ENCODE measurements at places on chromosomes 3 and 15. TPM values are rescaled to one million over a fixed set of nuclear protein-coding genes. Genes with fewer than 3 reads are reported as not detected.

CATSPER2 gene
- 1.5 TPM for total RNA-seq

GOLGA8K gene
- total RNA-seq, result not detected

RBP2 gene
- not detected for total RNA-seq

VWA5B2 gene
- not detected for total RNA-seq

PLAAT1 gene
- 5.0 TPM for total RNA-seq

DNA sequence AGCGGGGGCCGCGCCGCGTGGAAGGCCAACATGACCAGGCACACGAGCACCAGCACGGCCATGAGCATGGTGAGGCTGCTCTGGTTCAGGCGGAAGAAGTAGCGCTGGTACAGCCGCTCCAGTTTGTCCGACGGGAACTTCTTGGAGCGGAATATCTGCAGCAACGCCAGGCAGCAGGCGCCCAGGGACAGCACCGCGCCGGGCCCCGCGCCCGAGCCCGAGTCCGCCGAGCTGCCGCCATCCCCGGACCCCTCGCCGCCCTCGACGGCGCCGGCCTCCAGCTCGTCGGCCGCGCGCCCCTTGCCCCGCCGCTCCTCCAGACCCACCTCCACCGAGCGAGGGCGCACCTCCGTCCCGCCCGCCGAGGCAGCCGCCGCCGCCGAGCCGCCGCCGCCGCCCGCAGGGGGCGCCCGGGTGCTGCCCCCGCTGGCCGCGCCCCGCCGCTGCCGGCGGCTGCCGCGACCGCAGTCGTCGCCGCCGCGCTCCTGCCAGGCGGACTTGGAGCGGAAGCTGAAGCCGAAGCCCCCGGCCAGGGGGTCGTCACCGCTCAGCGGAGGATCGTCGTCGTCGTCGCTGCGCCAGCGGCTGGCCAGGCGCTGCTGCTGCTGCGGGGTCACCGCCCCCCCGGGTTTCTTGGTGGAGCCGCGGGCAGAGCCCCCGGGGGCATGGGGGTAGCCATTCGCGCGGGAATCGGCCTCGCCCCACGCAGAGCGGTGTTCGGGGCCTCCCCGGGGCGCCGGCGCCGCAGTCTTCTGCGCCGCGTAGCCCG lies 957 bp downstream of the ADCY5 start:
- H3K36me3 ChIP-seq, result no peaks in the 10 kb centered on the region
- H3K27me3 ChIP-seq, result peaks cover 87% of the 10 kb centered on the region
- peak overlapping the region; percentile 85 for H3K4me3 ChIP-seq

GRCh38 chr3:159112724-159113123 lies 310.9 kb downstream of the MFSD1 start:
- H3K27me3 ChIP-seq, result no peaks in the 10 kb centered on the region
- no peak for DNase-seq
- no peak overlapping the region for H3K4me3 ChIP-seq
- no peaks in the 10 kb centered on the region for H3K4me1 ChIP-seq

GRCh38 chr3:38605981-38606380 lies 43.5 kb downstream of the SCN5A start:
- H3K4me1 ChIP-seq, result peaks cover 7% of the 10 kb centered on the region
- no peak overlapping the region for H3K27ac ChIP-seq
- H3K27me3 ChIP-seq, result no peaks in the 10 kb centered on the region
- DNase-seq, result no peak

GRCh38 chr15:22871481-22872086 lies 33.1 kb downstream of the NIPA2 start:
- no peaks in the 10 kb centered on the region for H3K27me3 ChIP-seq
- no peaks in the 10 kb centered on the region for H3K4me1 ChIP-seq
- no peak overlapping the region for H3K4me3 ChIP-seq
- peaks cover 6% of the 10 kb centered on the region for H3K36me3 ChIP-seq
- no peak for DNase-seq
- no peak overlapping the region for H3K27ac ChIP-seq

GRCh38 chr3:52017586-52017985 lies 21.9 kb upstream of the RPL29 start:
- H3K4me1 ChIP-seq, result peaks cover 12% of the 10 kb centered on the region
- no peak overlapping the region for H3K27ac ChIP-seq
- no peak for DNase-seq
- no peaks in the 10 kb centered on the region for H3K27me3 ChIP-seq
- H3K4me3 ChIP-seq, result no peak overlapping the region
- H3K36me3 ChIP-seq, result no peaks in the 10 kb centered on the region

DNA sequence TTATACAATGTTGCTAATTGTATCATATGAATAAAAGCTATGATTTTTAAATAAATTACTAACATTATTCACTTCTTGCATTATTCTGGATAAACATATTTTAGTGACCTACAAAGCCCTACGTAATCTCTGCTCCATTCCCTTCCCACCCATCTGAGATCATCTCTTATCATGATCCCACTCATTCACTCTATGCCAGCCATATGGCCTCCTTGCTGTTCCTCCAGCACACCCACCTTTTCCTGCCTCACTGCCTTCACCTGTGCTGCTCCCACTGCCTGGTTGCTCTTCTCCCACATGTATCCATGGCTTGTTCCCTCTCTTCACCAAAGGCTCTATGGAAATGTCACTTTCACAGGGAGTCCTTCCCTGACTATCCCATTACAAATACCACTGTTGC lies 7.3 kb upstream of the USP8 start:
- H3K27me3 ChIP-seq, result no peaks in the 10 kb centered on the region
- H3K4me1 ChIP-seq, result no peaks in the 10 kb centered on the region
- H3K36me3 ChIP-seq, result no peaks in the 10 kb centered on the region
- H3K27ac ChIP-seq, result no peak overlapping the region
- no peak for DNase-seq

- H3K27ac ChIP-seq, result no peak overlapping the region
- H3K36me3 ChIP-seq, result no peaks in the 10 kb centered on the region
- H3K4me1 ChIP-seq, result no peaks in the 10 kb centered on the region
- no peaks in the 10 kb centered on the region for H3K27me3 ChIP-seq
- H3K4me3 ChIP-seq, result no peak overlapping the region
Observed at GRCh38 chr3:69671082-69671952, 67.9 kb upstream of the MITF start.

Data from neural progenitor cell (in vitro differentiated cells).